ENCODE measurements at places on chromosomes 6 and 20. TPM values are rescaled to one million over a fixed set of nuclear protein-coding genes. Genes with fewer than 3 reads are reported as not detected.

FAM135A gene
- total RNA-seq: 35.7 TPM

PRICKLE4 gene
- 0.67 TPM for total RNA-seq

B3GALT4 gene
- 4.2 TPM for total RNA-seq

TNFAIP3 gene
- total RNA-seq: 1.6 TPM

RIMS1 gene
- total RNA-seq: 2.3 TPM

ZNF165 gene
- 10.2 TPM for total RNA-seq

C20orf141 gene
- not detected for total RNA-seq

AIF1 gene
- 9.8 TPM for total RNA-seq

SNRNP48 gene
- total RNA-seq: 21.0 TPM

MACROD2 gene
- 3.9 TPM for total RNA-seq

PRDM13 gene
- total RNA-seq: 0.09 TPM

PPP1R14C gene
- 0.61 TPM for total RNA-seq

SEL1L2 gene
- total RNA-seq: not detected

SLC17A9 gene
- 31.1 TPM for total RNA-seq

EDN3 gene
- 0.17 TPM for total RNA-seq

Measured in H1 (cell line).